ENCODE measurements at places on chromosomes 6 and 20.

DNA sequence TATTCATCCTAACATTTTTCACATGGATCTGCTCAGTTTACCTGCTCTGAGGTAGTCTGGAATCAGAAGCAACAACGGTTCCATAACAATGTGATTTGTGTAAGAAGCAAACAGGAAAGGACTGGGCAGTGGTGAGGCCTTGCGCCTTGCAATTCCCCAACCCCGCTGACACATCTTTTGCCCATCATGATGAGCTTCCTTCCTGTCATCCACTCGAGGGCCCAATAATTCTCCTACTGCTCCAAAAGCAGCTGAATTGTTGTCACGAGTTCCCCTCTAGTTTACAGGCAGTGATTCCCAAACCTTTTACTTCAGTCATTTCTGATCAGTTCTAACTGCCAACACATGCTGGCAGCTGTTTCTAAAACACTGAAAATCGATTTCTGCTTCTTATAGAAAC, 22.9 kb downstream of the STX7 start:
- no peaks in the 10 kb centered on the region for H3K27me3 ChIP-seq
- no peak overlapping the region for H3K4me3 ChIP-seq
- H3K4me1 ChIP-seq, result peaks cover 20% of the 10 kb centered on the region
- DNase-seq, result no peak

- H3K27me3 ChIP-seq, result no peaks in the 10 kb centered on the region
- no peak overlapping the region for H3K4me3 ChIP-seq
Measured at GRCh38 chr6:21754891-21755290, 161.3 kb downstream of the SOX4 start.

GRCh38 chr6:157847846-157848245, 24.8 kb downstream of the SNX9 start:
- H3K4me1 ChIP-seq, result peaks cover 80% of the 10 kb centered on the region
- DNase-seq, result no peak
- no peak overlapping the region for H3K27ac ChIP-seq
- H3K36me3 ChIP-seq, result peaks cover 43% of the 10 kb centered on the region
- no peaks in the 10 kb centered on the region for H3K27me3 ChIP-seq

- no peak overlapping the region for H3K27ac ChIP-seq
- DNase-seq, result no peak
- H3K36me3 ChIP-seq, result no peaks in the 10 kb centered on the region
- no peaks in the 10 kb centered on the region for H3K4me1 ChIP-seq
- no peak overlapping the region for H3K4me3 ChIP-seq
- H3K27me3 ChIP-seq, result peaks cover 4% of the 10 kb centered on the region
Measured at GRCh38 chr20:22425344-22426295, 158.8 kb downstream of the FOXA2 start.

GRCh38 chr20:47231382-47232039, 125.0 kb downstream of the ZMYND8 start:
- DNase-seq, result no peak
- peaks cover 2% of the 10 kb centered on the region for H3K4me1 ChIP-seq
- H3K27ac ChIP-seq, result no peak overlapping the region
- peaks cover 35% of the 10 kb centered on the region for H3K36me3 ChIP-seq
- no peak overlapping the region for H3K4me3 ChIP-seq

DNA sequence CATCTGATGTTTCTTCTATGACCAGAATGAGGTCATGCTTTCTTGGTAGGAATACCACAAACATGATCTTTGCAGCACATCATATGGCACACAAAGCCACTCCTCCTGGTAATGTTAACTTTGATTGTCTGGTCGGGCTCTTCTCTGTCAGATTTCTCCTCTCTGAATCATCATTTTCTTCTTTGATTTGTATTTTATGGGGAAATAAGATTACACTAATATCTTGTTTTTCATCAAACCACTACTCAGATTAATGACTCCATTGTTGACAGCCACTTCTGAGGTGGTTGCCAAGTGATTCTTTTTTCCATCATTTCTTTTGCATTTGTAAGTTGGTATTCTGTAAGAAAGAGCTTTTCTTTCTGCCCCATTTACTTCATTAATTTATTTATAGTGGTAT, 29.5 kb downstream of the TRMT11 start:
- no peaks in the 10 kb centered on the region for H3K27me3 ChIP-seq
- no peak for DNase-seq
- H3K36me3 ChIP-seq, result peaks cover 52% of the 10 kb centered on the region
- no peak overlapping the region for H3K4me3 ChIP-seq
- H3K4me1 ChIP-seq, result no peaks in the 10 kb centered on the region

- no peak overlapping the region for H3K4me3 ChIP-seq
- DNase-seq, result no peak
- H3K36me3 ChIP-seq, result peaks cover 5% of the 10 kb centered on the region
- H3K27ac ChIP-seq, result no peak overlapping the region
- no peaks in the 10 kb centered on the region for H3K4me1 ChIP-seq
Measured at GRCh38 chr6:5045416-5045815, 39.7 kb upstream of the PPP1R3G start.

- H3K27ac ChIP-seq, result peak overlapping the region; percentile 97
- peaks cover 19% of the 10 kb centered on the region for H3K36me3 ChIP-seq
- no peaks in the 10 kb centered on the region for H3K27me3 ChIP-seq
- DNase-seq, result no peak
Measured at GRCh38 chr6:14730654-14731053, 515.2 kb upstream of the JARID2 start.

DNA sequence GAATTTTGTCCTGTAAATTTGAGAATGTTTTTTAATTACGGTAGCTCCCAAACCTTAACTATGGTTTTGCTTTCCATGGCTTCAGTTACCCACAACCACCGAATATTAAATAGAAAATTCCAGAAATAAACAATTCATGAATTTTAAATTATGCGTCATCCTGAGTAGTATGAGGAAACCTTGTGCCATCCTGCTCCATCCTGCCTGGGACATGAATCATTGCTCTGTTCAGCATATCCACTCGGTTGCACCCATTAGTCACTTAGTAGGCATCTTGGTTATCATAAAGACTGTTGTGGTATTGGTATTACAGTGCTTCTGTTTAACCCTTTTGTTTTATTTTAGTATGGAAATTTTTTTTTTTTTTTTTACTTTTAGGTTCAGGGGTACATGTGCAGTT, 39.7 kb downstream of the KCNS1 start:
- H3K36me3 ChIP-seq, result peaks cover 57% of the 10 kb centered on the region
- peak overlapping the region; percentile 28 for H3K27ac ChIP-seq
- H3K27me3 ChIP-seq, result no peaks in the 10 kb centered on the region
- no peak overlapping the region for H3K4me3 ChIP-seq
- no peak for DNase-seq

GRCh38 chr20:17860301-17861197, 108.0 kb downstream of the SNX5 start:
- H3K4me1 ChIP-seq, result peaks cover 41% of the 10 kb centered on the region
- DNase-seq, result no peak
- peaks cover 13% of the 10 kb centered on the region for H3K27me3 ChIP-seq
- H3K36me3 ChIP-seq, result no peaks in the 10 kb centered on the region
- no peak overlapping the region for H3K4me3 ChIP-seq

GRCh38 chr6:7431674-7432390, 42.2 kb downstream of the RIOK1 start:
- no peak for DNase-seq
- H3K27me3 ChIP-seq, result peaks cover 3% of the 10 kb centered on the region
- H3K27ac ChIP-seq, result no peak overlapping the region
- H3K4me1 ChIP-seq, result peaks cover 3% of the 10 kb centered on the region
- no peak overlapping the region for H3K4me3 ChIP-seq

- H3K27me3 ChIP-seq, result no peaks in the 10 kb centered on the region
- no peaks in the 10 kb centered on the region for H3K4me1 ChIP-seq
- no peak overlapping the region for H3K27ac ChIP-seq
- DNase-seq, result no peak
Measured at GRCh38 chr20:9460518-9460917, 53.9 kb upstream of the LAMP5 start.

GRCh38 chr6:134609716-134610261, 291.9 kb upstream of the SGK1 start:
- H3K4me1 ChIP-seq, result no peaks in the 10 kb centered on the region
- no peak overlapping the region for H3K27ac ChIP-seq
- no peak for DNase-seq
- no peaks in the 10 kb centered on the region for H3K27me3 ChIP-seq
- no peaks in the 10 kb centered on the region for H3K36me3 ChIP-seq

DNA sequence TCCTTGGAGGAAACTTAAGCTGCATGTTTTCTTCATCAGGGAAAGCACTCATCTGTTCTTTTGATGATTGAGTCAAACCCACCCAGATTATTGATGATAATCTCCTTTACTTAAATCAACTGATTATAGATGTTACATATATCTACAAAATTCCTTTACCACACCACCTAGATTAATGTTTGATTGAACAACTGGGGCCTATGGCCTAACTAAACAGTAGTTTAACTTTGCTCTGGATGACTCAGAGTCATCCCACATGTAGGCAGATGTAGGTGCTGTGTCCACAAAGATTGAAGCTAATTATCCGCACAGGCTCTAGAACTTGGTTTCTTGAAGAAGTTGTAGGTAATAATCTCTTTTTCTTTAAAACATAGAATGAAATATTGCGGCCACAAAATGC, 42.2 kb downstream of the PKIB start:
- peaks cover 2% of the 10 kb centered on the region for H3K27me3 ChIP-seq
- no peaks in the 10 kb centered on the region for H3K36me3 ChIP-seq

- no peak overlapping the region for H3K4me3 ChIP-seq
- peaks cover 75% of the 10 kb centered on the region for H3K4me1 ChIP-seq
- H3K27ac ChIP-seq, result no peak overlapping the region
- H3K36me3 ChIP-seq, result peaks cover 48% of the 10 kb centered on the region
- DNase-seq, result no peak
Measured at GRCh38 chr20:32294071-32294470, 16.6 kb downstream of the KIF3B start.

DNA sequence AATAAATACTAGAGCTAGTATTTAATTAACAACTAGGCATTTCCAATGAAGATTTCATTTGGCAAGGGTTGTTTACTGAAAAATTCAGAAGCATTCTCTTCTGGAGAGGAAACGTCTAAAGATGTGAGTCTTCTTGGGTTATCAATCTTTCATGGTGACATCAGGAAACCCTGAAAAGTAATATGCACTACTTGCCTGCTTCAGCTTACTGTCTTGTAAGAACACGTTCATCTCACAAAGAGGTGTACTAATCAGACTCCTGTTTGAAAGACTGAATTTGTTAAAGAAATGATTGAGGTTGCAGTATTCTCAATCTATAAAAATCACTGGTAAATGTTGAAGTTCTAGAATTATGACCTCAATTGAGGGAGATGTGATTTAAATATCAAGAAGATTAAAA, 16.9 kb downstream of the PLEKHG1 start:
- peaks cover 12% of the 10 kb centered on the region for H3K4me1 ChIP-seq
- peaks cover 15% of the 10 kb centered on the region for H3K27me3 ChIP-seq
- no peak overlapping the region for H3K4me3 ChIP-seq
- no peak overlapping the region for H3K27ac ChIP-seq
- no peak for DNase-seq

GRCh38 chr6:17987447-17987696, at the start of gene KIF13A:
Gene KIF13A, minus strand, starts transcription at chr6:17987635. Its CDS starts 172 bp downstream, at chr6:17987463.
- H3K36me3 ChIP-seq, result no peaks in the 10 kb centered on the region
- H3K27ac ChIP-seq, result no peak within 1 kb of the TSS
- H3K4me1 ChIP-seq, result peaks cover 21% of the 10 kb centered on the region
- DNase-seq, result no peak

- peaks cover 44% of the 10 kb centered on the region for H3K27me3 ChIP-seq
- no peaks in the 10 kb centered on the region for H3K36me3 ChIP-seq
- no peak overlapping the region for H3K4me3 ChIP-seq
- DNase-seq, result no peak
- H3K4me1 ChIP-seq, result peaks cover 3% of the 10 kb centered on the region
Measured at GRCh38 chr20:63255931-63256704, 1.9 kb upstream of the NKAIN4 start.

GRCh38 chr20:58546416-58546711, 31.2 kb upstream of the APCDD1L start:
- H3K27ac ChIP-seq, result no peak overlapping the region
- H3K4me1 ChIP-seq, result peaks cover 6% of the 10 kb centered on the region
- H3K4me3 ChIP-seq, result no peak overlapping the region
- peaks cover 4% of the 10 kb centered on the region for H3K27me3 ChIP-seq
- no peak for DNase-seq

DNA sequence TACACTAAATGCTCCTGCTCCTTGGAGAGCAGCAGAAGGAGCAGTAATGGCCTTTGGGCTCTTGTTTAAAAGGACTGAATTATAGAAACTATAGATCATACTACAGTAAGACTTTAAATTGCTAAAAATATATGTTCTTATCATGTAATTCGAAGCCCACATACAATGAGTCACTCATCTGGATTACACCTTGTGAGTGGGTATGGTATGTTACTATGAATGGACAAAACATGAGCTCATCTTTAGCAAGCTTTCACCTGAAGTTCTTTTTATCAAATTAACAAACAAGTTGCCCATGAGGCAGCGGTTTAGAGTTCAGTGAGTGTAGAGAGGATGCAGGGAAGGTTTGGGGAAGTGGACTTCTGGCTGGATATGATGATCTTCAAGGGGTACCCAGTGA, 114.4 kb upstream of the CCN2 start:
- no peaks in the 10 kb centered on the region for H3K36me3 ChIP-seq
- no peaks in the 10 kb centered on the region for H3K4me1 ChIP-seq
- H3K27me3 ChIP-seq, result peaks cover 2% of the 10 kb centered on the region
- H3K27ac ChIP-seq, result no peak overlapping the region

- no peaks in the 10 kb centered on the region for H3K27me3 ChIP-seq
- H3K4me3 ChIP-seq, result no peak overlapping the region
- no peaks in the 10 kb centered on the region for H3K36me3 ChIP-seq
- no peak overlapping the region for H3K27ac ChIP-seq
Measured at GRCh38 chr6:127464881-127465459, 5.8 kb upstream of the KIAA0408 start.

DNA sequence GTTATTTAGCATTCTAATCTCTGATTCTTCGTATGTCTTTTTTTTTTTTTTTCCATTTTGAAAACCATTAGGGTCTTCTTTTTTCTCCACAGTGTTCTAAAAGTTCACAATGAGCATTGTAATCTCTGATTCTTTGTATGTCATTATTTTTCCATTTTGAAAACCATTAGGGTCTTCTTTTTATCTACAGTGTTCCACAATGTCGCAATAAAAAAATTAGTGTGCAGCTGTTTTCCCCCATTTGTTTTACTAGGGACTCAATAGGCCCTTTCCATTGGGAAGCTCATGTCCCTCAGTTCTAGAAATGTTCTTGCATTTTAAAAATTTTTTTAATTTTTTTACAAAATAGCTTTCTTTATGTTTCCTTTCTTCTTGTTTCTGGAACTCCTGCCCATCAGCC, 64.2 kb downstream of the RNF182 start:
- peaks cover 45% of the 10 kb centered on the region for H3K27me3 ChIP-seq
- H3K4me3 ChIP-seq, result no peak overlapping the region
- no peaks in the 10 kb centered on the region for H3K4me1 ChIP-seq
- H3K36me3 ChIP-seq, result no peaks in the 10 kb centered on the region

Measured in activated naive CD8-positive, alpha-beta T cell treated with anti-CD3 and anti-CD28 coated beads, Interleukin-2, amount 50 U/mL, for 24 hours (primary cell).